Epithelial cell of prostate (primary cell): ENCODE measurements at places on chromosomes 4 and X.

DNA sequence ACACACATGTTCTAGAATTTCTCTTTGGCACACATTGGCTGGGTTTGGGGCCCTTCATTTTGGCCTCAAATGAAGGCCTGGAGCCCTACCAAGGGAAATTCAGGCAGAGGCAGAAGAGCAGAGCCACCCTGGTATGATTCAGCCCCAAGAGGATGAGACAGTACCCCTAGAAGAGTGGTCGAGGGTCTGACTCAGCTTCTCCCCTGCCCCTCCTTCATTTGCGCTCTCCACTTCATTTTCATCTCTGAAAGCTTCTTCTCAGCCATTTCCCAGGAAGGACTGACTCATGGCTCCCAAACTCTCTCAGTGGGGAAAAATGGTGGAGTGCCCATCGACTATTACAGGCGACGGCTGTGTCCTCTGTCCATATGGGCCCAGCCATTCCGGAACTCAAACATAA is 43.5 kb downstream of the MAMLD1 start:
- DNase-seq: no peak

DNA sequence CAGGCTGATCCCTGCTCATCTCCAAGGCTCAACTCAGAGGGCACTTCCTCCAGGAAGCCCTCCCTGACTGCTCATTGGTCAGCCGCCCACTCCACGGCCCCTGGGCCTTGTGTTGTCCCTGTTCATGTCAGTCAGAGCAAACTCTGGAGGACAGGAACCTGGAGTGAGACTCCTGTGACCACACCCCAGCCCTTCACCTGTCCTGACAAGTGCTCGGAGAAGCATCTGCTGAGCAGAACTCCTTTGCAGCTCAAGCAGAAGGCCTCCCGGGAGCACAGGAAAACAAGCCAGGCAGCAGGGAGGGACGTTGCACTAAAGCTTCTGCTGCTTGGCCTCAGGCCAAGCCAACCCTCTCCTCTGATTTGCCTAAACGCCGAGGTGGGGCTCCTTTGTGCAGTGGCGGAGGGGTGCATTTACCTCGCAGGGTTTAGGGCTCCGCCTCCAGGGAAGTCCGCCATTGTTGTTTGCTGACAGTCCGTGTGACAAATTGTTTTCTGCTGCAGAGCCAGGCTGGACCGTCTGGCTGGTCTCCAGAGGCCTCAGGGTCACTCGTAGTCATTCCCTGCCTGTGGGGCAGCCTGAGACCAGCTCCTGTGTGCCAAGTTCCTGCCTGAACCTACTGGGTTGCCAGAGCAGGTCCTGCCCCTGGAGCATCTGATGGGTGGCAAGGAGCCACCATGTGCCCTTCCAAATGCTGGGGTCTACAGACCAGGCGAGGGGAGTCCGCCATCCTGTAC is 61.8 kb downstream of the C4orf50 start:
- DNase-seq: no peak

- DNase-seq: no peak
Observed at GRCh38 chr4:139767168-139767567, 101.5 kb downstream of the MGST2 start.

DNA sequence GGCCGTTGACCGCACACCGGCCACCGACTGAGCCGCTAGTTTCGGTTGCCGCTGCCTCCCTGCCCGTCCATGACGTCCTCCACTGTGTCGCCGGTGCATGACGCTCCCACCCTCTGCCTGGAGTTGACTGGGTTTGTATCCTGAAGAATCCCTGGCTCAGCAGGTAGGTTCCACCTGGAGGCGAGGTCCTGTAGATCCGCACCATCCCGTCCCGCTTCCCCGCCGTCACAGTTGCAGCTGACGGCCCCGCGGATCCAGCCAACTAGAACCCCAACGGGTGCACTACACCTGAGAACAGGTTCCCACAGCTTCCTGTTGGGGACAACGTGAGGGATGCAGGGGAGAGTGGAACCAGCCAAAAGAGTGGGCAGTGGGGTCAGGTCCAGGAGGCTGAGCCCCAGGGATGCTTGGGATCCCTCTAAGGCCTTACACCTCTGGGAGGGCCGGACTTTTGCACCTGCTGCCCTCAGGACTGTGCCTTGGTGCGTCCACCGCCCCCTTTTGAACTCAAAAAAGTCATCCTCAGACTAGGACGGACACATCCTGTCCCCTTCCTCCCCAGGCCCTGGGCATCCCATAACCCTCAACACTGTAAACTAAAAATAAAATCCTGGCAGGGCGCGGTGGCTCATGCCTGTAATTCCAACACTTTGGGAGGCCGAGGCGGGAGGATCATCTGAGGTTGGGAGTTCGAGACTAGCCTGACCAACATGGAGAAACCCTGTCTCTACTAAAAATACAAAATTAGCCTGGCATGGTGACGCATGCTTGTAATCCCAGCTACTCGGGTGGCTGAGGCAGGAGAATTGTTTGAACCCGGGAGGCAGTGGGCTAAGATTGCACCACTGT is 1.1 kb upstream of the SLBP start:
- no peak for DNase-seq

DNA sequence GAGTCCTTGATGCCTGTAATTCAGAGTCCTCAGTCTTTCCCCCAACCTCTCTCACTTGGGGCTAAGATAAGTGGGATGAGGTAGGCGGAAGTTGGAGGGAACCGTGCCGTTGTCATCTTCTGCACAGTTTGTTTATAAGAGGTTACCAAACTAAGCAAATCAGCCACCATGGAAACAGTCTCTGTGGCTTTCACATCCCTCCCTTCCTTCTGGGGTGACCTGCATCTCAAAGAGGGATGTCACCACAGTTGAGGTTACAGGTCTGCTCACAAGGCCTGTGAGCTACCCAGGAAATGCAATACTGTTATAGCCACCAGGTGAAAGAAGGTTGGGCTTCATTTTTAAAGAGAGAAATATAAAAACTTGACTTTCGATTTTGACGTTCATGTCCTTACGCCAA is 26.3 kb downstream of the RTL5 start:
- no peak for DNase-seq

- no peak for DNase-seq
Observed at GRCh38 chrX:93695981-93696380, 22.0 kb downstream of the FAM133A start.

DNA sequence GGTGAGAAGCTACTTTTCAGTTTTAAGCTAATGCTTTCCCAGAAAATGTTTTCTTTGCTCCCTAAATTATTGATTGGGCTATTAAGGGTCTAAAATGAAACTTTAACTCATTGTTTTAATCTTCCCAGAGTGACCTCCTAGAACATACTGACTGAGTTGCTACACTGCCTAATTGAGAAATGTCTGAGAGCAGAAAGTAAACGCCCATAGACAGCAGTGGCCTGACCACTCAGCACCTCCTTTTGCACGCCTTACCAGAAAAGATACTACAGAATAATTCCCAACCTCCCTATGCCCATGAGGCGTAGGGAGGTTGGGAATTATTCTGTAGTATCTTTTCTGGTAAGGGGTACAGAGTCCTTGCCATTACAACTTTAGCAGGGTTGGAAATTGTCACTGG is 381.8 kb upstream of the LCORL start:
- no peak for DNase-seq

GRCh38 chr4:113645771-113646441 is 115.6 kb downstream of the CAMK2D start:
- DNase-seq: peak; percentile 53

- DNase-seq: no peak
Observed at GRCh38 chrX:70033348-70034051, 16.2 kb downstream of the AWAT2 start.

- DNase-seq: no peak
Observed at GRCh38 chr4:27008679-27009078, 148.0 kb downstream of the STIM2 start.

DNA sequence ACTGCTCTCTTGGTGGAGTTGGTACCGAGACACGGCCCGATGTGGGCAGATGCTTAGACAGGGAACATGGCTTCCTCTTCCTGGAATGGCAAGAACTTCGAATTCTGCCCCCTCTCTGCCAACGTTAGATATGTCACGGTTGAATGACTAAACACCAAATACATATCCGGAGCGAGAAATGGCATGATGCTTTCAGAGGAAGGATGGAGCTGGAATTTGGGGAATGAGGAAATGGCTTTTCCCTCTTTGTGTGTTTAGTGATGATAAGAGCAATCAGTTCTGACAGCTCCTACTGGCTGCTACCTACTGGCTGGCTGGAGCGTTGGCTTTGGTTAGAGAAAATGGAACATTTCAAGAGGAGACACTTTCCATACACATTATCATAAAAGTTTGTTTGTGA is 140.0 kb downstream of the DHRSX start:
- DNase-seq: no peak

GRCh38 chrX:153226344-153227185 is 47.5 kb downstream of the MAGEA1 start:
- DNase-seq: peak; percentile 77

DNA sequence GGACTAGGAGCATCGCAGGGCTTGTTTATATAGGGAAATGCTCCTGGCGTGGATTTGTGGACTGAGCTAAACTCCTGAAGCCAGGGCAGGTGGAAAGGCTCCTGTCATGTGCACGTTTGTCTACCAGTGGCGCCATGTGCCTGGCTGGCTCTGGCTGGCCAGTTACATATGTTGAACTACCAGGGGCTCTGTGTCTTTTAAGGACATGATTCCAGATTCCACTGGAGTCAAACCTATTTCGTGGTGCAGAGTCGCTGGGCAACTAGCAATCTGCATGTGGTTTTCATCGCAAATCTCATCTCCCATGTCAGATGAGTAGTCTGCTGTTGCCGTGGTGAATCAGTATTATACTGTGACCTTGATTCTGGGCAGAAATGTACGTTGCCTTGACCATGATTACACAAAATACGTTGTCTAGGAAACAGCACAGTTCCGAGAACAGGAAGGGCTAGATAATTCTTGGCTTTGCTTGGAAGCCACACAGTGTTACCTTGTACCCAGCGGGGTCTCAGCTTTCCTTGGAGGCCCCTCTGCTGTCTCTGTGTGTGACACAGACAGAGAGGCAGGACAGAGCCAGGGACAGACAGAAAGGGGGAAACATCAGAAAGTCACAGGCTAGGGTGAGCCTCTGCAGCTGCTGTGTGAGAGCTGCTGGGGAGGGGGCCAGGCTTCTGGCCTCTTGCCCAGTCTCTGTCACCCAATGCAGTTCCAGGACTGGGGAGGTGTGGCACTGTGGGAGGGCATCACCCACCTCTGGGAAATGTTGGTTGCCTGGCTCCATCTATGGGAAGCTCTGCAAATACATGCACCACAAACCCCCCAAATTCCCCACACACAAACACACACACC is 19.2 kb downstream of the PNMA6E start:
- DNase-seq: no peak

DNA sequence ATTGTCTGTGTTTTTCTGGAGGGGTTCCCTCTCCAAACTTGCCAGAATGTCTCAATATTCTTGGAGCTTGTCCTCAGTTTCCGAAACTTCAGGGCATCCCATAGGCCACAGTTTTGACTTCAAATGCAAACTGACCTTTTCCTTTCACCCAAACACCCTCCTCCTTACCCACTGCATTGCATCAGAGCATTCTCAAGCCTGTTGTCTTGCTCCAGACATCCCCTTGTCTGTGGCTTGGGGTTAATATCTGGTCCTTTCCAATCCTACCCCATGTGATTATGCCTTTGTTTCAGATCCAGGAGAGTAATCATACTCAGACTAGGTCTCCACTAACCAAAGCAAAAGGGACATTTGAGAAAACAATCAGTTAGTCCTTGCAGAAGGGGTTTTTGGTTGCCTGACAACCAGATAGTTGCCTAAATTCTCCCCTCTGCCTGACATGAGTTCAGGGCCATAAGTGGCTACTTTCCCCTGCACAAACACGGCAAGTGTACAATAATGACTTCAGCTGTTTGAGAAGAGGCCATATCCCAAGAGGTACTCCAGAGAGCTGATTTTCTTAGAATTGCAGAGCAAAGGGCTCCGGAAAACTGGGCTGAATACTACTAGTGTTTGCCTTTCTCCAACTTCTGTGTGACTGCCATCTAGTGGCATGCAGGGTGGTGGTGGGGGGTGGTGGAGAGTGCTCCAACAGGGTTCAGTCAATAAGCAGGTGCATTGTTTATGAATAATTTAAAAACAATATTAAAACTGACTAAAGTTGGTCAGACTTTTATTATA is 130.2 kb downstream of the CHRDL1 start:
- DNase-seq: no peak

GRCh38 chr4:184962125-184962638 is 56.1 kb upstream of the HELT start:
- no peak for DNase-seq

GRCh38 chr4:31755751-31756150 is 1035.6 kb downstream of the PCDH7 start:
- DNase-seq: no peak

DNA sequence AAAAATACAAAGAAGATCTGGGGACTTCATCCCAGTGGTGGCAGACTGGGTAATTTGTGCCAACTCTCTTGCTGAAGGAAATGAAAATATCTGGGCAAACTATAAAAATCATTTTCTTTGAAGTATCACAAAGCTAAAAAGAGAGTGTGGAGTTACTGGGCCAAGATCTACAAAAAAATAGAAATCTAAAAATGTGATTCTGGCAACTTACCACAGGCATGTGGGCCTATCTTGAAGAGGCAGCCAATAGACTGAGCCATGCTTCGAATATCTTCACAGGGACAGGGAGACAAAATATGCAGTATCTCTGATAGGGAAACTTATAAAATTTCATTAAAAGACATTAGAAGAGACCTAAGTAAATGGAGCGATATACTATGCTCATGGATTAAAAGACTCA is 168.8 kb downstream of the RCHY1 start:
- DNase-seq: no peak

- no peak for DNase-seq
Observed at GRCh38 chr4:80305466-80305865, 30.1 kb upstream of the CFAP299 start.

DNA sequence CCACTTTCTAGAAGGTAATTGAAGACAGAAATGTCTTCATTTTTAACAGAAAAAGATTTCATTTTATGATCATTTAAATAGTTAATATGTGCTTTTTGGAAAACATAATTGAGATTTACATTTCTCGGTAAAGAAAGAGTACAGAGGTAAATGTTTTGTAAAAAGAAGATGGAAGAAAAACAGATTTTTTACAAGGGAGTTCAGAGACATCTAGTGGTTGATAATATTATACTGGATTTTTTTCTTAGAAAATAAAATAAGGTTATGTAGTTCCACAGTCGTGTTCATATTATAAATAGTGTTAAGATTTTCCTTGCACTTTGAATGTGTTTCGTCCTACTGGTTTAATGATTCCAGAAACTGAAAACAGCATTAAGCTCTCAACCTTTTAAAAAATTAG is 60.6 kb downstream of the SMARCA1 start:
- no peak for DNase-seq

- DNase-seq: no peak
Observed at GRCh38 chr4:70559924-70560323, 32.1 kb upstream of the AMBN start.

- DNase-seq: no peak
Observed at GRCh38 chr4:122334828-122335227, 44.0 kb upstream of the ADAD1 start.

DNA sequence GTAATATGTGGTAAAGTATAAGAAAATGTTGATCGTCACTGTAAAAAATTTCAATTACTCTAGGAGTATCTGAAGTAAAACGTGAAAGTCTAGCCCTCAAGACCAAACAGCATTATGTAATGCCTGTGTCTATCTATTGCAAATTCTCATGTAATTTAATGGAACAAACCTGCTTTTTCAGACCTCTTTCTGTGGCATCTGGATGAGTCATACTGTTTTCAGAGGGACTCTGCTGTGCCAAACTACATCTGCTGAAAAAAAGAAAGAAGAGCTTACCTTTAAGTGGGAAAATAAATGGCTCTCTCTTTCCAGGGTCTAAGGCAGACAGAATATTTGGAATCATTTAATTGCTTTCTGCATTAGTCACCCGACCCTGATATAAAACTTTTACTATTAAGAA is 89.8 kb upstream of the ARMCX2 start:
- DNase-seq: no peak

- DNase-seq: no peak
Observed at GRCh38 chr4:152643153-152644035, 36.4 kb downstream of the TMEM154 start.

GRCh38 chr4:56435140-56435926 is at the start of gene PPAT:
TSS of gene PPAT (minus strand) at chr4:56435615. CDS start at chr4:56435477, 138 bp downstream.
- DNase-seq: peak; percentile 94
